ENCODE measurements at places on chromosomes 12 and 14. TPM values are rescaled to one million over a fixed set of nuclear protein-coding genes. Genes with fewer than 3 reads are reported as not detected.
A peak's percentile ranks its signal among the peaks of the same experiment; 100 is the strongest.

DNA sequence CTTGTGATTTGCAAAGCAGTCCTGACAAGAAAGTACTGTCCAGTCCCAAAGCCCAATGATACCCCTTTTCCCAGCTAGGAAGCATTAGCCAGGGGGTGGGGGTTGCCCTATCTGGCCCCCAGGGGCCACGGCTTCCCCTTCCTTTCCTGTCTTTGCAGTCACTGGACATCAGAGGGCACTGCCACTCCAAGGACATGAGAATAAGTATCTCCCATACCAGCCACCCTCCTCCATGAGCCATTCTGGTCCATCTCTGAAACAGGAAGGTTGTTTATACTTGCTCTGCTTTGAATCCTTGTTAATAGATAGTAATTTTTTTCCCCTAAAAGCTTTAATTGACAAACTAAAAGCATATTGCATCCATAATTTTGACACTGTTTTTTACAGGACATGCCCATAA is 29.7 kb downstream of the RBM19 start:
- no peak overlapping the region for H3K27ac ChIP-seq
- peaks cover 7% of the 10 kb centered on the region for H3K4me1 ChIP-seq
- DNase-seq = no peak
- peaks cover 59% of the 10 kb centered on the region for H3K36me3 ChIP-seq

DNA sequence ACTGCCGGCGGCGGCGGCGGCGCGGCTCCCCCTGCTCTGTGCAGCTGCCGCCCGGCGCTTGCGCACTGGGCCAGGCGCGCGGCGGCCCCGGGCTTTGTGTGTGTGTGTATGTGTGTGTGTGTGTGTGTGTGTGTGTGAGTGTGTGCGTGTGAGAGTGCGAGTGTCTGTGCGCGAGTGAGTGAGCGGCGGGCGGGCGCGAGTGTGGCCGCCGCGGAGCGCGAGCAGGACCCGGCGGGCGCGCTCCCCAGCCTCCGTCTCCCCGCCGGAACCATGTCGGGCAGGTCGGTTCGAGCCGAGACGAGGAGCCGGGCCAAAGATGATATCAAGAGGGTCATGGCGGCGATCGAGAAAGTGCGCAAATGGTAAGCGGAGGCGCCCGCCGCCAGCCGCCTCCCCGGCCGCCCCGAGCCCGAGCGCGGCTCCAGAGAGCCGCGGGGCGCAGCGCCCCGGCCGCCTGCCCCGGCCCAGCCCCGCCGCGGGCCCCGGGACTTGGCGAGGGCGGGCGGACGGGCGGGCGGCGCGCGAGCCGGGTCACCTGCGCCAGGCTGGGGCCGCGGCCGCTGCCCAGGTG is at the start of gene BCL7A:
TSS of gene BCL7A (plus strand) at position 63 of the 571 bp plus-strand sequence. CDS start at position 271, 208 bp downstream.
- peak within 1 kb of the TSS; percentile 89 for H3K27ac ChIP-seq
- peak within 1 kb of the TSS; percentile 87 for H3K4me3 ChIP-seq
- H3K36me3 ChIP-seq = no peaks in the 10 kb centered on the region
- peaks cover 30% of the 10 kb centered on the region for H3K4me1 ChIP-seq
- no peaks in the 10 kb centered on the region for H3K27me3 ChIP-seq
- no peak for DNase-seq

- H3K27ac ChIP-seq = no peak overlapping the region
- no peak overlapping the region for H3K4me3 ChIP-seq
- H3K27me3 ChIP-seq = no peaks in the 10 kb centered on the region
- no peaks in the 10 kb centered on the region for H3K36me3 ChIP-seq
- H3K4me1 ChIP-seq = peaks cover 23% of the 10 kb centered on the region
- no peak for DNase-seq
These were observed 147.0 kb upstream of the FRMD6 start for GRCh38 chr14:51504669-51505068.

DNA sequence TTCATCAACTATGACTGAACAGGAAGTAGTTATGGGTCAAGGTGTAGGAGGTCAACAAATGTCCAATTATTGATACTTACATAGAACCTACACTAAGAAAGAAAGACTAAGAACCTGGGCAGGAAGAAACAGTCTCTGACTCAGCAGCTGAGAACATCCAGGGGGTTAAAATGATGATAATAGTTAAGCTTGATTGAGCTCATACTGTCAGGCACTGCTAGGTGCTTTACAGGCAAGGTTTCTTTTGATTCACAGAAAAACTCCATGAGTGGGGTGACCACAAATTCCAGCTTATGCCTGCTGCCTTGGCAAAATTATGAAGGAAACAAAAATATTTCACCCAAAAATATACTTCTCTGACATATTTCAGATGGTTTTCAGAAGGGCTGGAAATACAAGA is 75.0 kb downstream of the ACADS start:
- no peaks in the 10 kb centered on the region for H3K27me3 ChIP-seq
- H3K36me3 ChIP-seq = no peaks in the 10 kb centered on the region
- no peak overlapping the region for H3K27ac ChIP-seq
- peaks cover 21% of the 10 kb centered on the region for H3K4me1 ChIP-seq
- no peak for DNase-seq

GRCh38 chr14:103316721-103317121 is 17.3 kb upstream of the EIF5 start:
- no peak for DNase-seq
- no peaks in the 10 kb centered on the region for H3K36me3 ChIP-seq
- no peaks in the 10 kb centered on the region for H3K4me1 ChIP-seq
- no peak overlapping the region for H3K4me3 ChIP-seq

DNA sequence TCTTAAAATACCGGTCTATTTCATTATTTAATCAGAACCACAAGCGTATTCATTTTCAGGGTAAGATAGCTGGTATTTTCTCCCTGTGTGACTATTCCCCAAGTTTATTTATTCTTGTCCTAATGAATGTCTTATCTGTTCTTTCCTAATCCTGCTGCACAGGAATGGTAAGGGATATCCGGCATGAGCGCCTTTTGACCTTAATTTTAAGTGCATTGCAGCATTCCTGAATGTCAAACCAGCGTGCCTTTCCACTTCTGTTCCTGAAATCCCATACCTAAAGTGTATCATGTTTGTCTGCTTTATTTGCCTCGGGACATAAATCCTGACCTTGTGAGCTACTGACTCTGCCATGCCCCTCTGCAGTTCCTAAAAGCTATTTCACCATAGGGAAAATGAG is 1713.2 kb upstream of the FLRT2 start:
- DNase-seq = no peak
- no peak overlapping the region for H3K27ac ChIP-seq

The TGM1 gene
- 269 TPM for total RNA-seq

The DHH gene
- total RNA-seq = 1.5 TPM

The HRK gene
- not detected for total RNA-seq
